HCEC 1CT (cell line): ENCODE measurements at places on chromosomes 1 and 21.

DNA sequence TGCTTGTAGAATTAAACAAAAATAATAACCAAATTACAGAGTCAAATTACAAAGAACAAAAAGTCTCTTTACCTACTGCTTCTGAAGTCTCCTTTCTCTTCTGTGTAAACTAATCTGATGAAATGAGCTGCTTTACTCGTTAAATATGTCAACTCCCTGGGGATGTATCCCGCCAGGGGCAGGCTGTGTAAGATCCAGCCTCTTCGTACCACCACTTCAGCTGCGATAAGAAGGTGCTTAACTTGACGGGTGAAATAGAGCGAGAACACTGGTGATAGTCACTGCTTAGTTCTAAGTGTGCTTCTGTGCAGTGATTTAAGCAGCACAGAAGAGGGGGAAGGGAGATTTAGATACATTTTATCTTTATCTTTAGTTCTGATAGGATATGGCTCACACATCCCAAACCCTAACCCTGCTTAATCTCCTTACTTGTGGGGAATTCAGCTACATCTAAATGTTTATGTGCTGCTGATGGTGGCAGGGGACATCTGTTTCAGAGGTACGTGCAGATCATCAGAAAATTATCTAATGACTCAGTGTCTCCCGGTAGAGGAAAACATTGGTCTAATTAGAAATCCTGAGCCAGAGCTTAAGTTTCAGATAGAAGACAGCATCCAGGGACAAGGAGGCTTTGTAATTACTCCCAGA is 46.0 kb downstream of the RHOU start:
- DNase-seq, result peak; percentile 15

- DNase-seq, result no peak
Observed at GRCh38 chr1:164511001-164511705, 47.8 kb upstream of the PBX1 start.

DNA sequence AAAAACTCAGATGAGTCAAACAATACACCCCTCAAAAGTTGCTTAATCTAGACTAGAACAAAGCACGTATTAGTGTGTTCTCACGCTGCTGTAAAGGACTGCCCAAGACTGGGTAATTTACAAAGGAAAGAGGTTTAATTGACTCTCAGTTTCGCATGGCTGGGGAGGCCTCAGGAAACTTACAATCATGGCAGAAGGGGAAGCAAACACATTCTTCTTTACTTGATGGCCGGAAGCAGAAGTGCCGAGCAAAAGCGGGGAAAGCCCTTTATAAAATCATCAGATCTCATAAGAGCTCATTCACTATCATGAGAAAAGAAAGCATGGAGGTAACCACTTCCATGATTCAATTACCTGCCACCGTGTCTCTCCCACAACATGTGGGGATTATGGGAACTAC is 10.1 kb downstream of the JAM2 start:
- no peak for DNase-seq

DNA sequence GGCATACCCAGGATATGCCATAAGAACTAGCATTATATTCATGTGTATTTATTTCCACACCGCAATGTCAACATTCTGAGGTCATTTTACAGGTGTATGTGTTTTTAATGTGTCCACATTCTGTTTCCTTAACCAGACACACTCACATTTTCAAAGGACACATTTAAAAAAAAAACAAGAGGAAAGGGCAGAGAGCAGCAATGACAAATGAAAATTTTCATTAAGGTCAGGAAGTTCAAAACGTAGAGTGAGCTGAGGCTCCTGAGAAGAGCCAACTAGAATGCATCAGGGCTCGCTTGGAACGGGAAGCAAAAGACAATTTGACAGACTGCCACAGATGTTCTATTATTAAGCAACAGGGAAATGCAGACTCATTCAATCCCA is 4.8 kb upstream of the GNPAT start:
- no peak for DNase-seq

GRCh38 chr1:84693005-84693404 is 2.7 kb upstream of the SSX2IP start:
- DNase-seq, result no peak

DNA sequence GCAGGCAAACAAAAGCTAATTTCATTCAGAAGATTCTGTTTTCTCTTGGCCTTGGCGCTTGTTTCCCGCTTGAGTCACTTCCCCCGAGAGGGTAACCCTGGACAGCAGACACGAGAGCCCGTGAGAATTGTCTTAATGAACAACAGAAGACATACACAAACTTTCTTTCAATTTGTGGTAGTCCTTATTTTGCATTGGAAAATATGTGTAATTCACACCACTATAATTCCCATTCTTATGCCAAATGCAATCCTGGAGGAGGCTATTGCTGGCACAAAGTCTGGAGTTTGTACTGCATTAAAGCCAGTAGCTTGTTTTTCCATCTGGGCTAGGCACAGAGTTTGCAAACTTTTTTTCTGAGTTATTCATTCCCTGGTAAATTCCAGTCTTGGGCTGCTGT is 109.8 kb upstream of the IVNS1ABP start:
- DNase-seq, result no peak

GRCh38 chr1:109370712-109371340 is 26.9 kb downstream of the SORT1 start:
- DNase-seq, result peak; percentile 98

DNA sequence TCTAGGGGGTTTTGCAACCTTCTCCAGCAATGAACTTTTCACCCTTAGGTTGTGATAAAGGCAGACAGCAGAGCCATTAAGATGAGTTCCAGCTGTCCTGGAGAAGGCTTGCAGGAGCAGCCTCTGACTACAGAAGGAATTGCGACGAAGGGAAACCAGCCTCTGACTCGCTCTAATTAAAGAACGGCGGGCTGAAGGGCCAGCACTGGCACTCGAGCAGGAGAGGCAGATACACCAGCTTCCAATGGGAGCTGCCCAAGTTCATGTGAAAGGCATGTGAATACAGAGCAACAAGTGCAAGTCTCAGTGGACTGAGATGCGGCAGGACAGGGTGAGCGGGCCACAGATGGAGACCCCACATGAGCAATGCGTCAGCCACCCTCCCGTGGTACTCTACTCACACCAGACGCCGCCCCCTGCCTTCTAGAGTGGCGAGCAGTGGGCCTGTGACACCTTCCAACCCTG is 15.7 kb downstream of the RCC2 start:
- no peak for DNase-seq

DNA sequence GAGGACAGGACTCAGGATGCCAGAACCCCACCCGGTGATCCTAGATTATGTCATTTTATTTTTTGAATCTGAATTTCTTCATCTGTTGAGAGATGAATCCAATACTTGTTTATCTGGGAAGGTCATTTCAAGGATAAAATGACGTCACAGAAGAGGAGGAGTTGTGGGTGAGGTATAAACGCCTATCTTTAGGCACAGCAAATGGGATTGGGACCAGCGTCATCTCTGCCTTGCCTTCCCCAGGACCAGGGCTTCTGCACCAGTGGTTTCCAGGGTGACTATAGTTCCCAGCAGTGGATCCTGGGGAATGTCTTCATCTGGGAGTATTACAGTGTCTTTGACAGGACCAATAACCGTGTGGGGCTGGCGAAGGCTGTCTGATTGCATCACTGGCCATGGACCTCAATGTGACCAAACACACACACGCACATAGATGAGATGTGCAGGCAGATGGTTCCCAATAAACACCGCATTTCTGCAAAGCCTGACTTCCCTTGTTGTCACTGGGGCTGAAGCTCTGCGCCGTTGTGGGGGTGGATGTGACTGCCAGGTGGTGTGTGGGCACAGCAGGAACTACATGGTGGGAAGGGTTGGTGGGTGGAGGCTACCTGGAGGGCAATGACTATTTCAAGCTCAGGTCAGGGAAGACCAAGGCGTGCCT is 28.1 kb downstream of the KCNA10 start:
- no peak for DNase-seq

DNA sequence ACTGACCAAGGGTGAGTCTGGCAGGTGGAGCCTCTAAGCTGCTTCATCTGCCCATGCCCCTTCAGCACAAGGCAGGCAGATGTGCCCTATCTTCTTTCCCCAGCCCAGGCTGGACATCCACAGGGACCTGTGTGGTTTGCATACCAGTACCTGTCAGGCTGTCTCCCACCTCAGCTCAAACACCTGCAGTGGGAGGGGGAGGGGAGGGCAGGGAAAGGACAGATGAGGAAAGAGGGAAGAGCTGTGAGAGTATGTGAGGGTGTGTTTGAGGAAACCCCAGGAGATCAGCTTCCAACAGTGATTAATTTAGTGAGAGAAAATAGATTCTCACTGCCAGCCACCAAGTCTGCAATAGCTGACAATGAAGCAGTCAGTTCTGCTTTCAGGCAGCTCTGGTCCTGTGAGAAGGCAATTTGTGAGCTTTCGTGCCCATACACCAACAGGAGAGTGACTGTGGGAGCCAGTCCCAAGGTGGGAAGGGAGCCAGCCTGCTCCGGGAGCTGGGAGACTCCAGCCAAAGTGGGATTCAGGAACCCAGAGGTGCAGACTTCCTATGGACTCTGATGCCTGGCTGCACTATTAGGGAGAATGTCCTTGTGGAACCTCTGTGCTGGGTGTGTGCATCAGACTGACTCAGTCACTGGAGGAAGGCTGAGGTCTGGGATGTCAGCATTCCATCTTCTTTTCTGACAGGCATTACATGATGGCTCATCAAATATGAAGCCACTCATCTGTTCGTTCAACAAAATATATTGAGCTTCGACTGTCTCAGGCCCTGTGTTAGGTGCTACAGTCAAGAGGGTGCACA is 59.7 kb downstream of the TNR start:
- no peak for DNase-seq

DNA sequence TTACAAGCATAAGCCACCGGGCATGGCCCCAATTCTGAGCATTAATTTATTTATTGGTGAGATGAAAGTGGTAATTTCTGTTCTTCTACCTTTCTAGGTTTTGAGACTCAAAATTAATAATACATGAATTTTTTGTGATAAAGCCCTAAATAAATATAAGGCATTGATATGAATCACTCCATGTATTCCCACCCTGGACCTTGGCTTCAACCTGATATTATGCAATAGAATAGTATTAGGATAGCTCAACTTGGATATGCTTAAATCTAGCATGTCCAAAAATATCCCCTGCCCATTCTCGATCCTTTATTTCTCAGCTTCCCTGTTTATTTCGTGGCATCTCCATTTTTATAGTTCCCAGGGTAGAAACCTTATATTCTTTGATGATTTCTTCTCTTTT is 2.5 kb downstream of the AGL start:
- DNase-seq, result peak; percentile 49

GRCh38 chr1:109906160-109906838 is 4.3 kb upstream of the CSF1 start:
- no peak for DNase-seq
